Right atrium auricular region (tissue), 2 donors: ENCODE measurements at places on chromosomes 2 and 18. TPM values are rescaled to one million over a fixed set of nuclear protein-coding genes. Genes with fewer than 3 reads are reported as not detected.

GRCh38 chr18:34322365-34323289, 97.9 kb upstream of the NOL4 start:
- DNase-seq = no peak

GRCh38 chr2:223460209-223460608, 142.0 kb downstream of the SCG2 start:
- DNase-seq = no peak

DNA sequence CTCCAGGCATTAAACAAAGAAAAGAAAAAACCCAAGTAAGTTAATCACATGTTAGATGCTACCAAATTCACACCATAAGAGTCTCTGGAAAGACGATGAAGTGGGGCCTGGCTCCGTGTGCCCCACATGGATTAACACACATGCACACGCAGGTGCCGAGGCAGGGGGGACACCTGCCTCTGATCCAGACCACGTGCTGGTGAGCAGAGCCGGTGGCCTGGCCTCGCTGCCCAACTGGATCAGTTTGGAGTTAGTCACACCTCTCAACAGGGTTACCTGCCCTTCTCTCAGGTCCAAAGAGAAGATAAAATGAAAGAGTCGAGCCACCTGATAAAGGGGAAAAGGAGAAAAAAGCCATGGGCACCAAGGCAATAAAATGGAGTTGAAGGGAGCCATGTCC, 40.5 kb downstream of the MRPL35 start:
- no peak for DNase-seq

DNA sequence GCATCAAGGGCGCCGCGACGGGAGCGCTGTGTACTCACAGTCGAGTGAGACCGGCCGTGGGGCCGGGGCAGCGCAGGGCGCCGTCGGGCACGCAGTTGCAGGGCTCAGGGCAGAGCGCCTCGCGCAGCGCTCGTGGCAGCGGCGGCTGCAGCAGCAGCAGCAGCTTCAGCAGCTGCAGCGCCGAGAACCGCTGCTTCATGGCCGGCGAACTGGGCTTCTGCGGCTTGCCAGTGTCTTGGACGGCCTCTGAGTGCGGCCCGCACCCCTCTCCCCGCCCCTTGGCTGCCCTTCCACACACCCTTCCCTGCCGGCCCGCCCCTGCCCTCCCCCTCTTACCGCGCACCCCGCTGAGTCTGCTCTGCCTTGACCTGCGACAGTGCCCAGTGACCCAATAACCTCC, at the start of gene LHCGR:
Gene LHCGR, minus strand, starts transcription at position 252 of the 400 bp plus-strand sequence. Its CDS starts 53 bp downstream, at position 199.
- no peak for DNase-seq

GRCh38 chr2:177806025-177806424, 266.6 kb downstream of the PDE11A start:
- no peak for DNase-seq

DNA sequence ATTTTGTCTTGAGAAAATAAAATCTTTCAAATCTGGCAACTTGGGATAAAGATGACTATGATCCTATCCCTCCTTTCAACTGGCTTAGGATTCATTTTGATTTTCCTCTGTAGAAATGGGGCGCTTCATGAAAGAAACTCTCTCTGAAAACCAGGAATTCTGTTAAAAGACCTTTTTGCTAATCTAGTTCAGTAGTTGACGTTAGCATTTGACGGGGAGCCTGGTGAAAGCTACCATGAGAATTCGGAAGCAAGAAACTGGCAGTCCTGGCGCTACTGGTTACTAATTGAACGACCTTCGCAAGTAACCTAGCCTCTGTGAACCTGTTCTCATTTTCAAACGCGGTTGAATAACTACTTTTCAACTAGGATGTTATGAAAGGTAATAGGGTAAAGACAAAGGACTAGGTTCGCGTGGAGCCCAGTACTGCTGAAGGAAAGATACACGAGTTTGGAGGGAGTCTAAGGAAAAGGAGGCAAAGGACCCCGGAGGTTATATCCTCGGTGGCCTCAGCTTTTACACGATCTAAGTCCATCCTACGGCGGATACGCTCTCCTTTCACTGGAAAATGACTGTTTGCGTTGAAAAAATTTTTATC, 604 bp upstream of the STK11IP start:
- DNase-seq = no peak

DNA sequence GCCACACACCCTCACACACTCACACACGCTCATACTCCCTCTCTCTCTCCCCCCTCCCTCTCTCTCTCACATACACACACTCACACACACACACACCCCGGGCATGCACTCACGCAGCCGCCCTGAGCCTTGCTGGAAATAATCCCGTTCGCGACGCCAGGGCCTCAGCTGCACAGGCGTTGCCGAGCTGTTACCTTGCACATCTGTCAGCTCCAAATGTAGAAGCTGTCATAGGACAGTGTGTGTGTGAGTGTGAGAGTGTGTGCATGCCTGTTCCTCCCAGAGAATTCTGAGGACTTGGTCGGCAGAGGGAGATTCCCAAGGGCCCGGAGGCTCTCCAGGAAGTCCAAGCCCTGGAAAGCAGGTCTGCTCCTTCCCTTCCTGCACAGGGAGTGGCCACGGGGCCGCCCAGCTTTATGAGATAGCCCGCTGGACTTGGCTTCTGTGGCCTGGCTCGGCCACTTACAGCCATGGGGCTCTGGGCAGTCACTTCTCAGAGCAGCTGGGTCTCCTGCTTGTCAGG, 8.6 kb downstream of the SPR start:
- no peak for DNase-seq

- DNase-seq = peak; percentile 87
Measured at GRCh38 chr2:217890445-217890844, 112.3 kb downstream of the TNS1 start.

DNA sequence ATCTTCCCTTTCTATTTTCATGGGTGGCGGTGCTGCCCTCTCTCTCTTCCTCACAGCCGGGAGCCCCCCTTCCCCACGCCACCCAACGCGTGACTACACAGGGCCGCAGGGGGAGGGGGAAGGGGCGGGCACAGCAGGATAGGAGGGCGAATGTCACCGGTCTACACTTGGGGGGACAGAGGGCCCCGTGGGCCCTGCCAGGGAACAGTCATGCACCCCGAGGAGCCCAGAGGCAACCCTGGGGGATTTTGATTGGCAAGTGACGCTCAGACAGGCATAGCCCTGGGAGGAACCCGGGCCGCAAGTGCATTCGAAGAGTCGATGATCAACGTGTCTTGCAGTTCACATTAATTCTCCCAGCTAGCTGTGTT, 91.1 kb upstream of the ANKRD30BL start:
- no peak for DNase-seq

Gene DRC1
- not detected for total RNA-seq

- DNase-seq = no peak
Measured at GRCh38 chr2:184419744-184420143, 178.6 kb upstream of the ZNF804A start.

- DNase-seq = no peak
Measured at GRCh38 chr2:207156451-207157161, 9.1 kb downstream of the KLF7 start.

GRCh38 chr2:188668017-188668680, 306.0 kb upstream of the COL3A1 start:
- no peak for DNase-seq

- DNase-seq = no peak
Measured at GRCh38 chr18:8374676-8375075, 234.6 kb upstream of the RAB12 start.

Gene SP3
- 45.0 TPM for total RNA-seq

GRCh38 chr2:190283783-190284182, 35.8 kb downstream of the HIBCH start:
- DNase-seq = no peak

DNA sequence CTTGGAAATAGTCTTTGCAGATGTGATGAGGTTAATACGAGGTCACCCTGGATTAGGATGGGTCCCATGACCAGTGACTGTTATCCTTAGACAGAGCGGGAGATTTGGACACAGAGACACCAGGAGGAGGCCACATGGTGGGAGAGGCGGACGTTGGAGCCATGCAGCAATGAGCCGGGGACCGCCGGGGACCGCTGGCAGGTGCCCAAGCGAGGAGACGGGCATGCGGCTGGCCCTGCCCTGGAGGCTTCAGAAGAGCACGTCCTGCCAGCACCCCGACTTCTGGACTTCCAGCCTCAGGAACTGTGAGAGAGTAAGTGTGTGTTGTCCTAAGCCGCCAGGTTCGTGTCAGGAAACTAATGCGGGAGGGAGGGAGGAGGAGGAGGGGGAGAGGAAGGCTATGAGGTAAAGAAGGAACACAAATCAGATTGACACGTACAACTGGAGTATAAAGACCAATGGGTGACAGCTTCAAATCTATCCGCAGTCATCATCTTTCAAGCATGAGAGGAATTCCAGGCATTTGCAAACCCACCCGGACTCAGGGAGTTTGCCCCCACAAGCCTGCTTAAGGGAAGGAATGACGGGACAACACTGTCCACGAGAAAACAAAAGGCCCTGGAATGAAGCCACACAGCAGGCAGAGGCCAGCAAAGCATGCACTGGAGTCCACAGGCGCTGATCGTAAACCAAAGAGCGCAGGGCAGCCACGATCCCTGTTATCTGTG, 11.6 kb upstream of the BOK start:
- DNase-seq = no peak

DNA sequence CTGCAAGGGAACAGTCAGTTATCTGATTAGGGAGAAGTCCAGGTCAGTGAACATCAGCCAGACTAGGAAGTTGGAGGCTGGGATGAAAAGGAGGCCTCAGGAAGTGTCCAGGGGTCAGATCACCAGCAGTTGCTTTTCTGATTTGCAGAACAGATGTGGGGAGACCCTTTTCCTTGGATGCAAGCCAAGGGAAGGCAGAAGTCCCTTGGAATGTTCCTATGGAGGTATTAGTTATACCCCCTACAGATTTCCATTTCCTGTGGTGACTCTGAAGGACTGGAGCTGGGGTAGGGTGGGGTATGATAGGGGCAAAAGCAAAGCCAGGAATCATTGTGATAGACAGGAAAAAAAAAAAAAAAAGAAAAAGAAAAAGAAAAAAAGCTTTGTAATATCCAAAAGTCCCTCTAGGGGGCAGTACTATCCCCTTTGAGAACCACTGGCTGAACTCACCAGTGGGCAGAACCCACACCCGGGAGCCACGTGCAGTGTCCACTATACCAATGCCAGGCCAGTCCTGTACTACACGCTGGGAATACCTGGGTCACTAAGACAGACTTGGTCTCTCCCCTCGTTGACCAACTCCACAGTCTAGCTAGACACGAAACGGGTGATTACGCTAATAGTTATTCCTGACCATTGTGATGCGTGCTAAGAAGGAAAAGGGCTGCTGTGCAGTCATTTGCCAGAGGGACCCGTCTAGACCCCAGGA, 7.4 kb downstream of the DYSF start:
- peak; percentile 59 for DNase-seq

DNA sequence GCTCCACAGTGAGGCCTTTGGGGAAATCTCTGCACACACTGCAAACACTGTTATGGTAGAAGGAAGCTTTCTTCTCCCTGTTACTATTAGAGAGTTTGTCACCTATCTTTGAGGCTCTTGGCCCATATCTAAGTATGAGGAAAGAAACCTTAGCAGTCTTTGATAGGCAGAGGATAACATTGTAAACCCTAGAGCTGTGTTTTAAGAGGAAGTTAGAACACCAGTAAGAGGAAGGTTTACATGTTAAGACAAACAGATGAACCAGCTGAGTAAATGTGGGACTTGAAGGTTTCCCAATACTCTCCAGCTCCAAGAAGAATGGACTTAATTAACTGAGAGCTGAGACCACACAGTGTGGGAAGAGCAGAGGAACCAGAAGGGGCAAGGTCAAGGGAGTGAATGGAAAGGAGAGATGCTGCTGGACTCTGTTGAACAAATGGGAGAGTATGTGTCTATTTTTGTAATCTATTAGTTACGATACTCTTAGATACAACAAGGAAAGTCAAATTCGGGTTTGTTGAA, 257.0 kb downstream of the DPP10 start:
- DNase-seq = no peak

- no peak for DNase-seq
Measured at GRCh38 chr2:32976409-32977063, 29.8 kb downstream of the LTBP1 start.

Gene BOLL
- total RNA-seq = not detected

DNA sequence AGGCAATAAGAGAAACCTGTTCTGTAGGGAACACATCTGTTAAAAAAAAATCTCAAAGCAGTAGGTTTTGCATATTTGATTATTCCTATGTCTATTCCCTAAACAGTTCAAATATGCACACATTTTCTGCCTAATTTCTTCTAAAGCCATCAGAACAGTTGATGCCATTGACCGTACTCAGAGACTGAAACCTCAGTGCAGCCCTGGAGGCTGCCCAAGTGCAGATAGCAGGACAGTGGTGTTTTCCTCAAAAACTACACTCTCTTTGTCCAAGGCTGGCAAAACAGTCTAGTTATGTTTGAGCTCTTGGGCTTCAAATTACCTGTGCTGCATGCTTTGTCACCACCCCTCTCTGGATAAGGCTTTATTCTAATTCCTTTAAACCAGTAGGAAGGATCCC, 23.3 kb upstream of the NFE2L2 start:
- DNase-seq = no peak

DNA sequence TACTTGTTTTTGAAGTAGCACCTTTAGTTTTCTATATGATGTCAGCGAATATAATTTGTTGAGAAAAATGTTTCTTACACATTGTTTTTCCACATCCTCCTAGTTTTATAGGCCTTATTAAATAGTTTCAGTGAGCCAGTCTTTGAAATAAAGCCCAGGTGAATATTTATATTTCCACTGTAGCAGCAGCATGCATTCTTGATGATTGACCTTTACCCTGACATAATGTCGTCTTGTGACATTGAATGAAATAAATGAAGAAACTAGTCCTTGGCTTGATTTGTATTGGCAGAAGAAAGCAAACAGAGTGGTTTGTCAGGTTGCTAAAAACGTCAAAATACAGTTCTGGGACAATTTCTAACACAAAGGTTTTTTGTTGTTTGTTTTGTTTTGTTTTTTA, 84.4 kb downstream of the EHBP1 start:
- no peak for DNase-seq

GRCh38 chr2:64629875-64630274, 23.8 kb downstream of the SERTAD2 start:
- no peak for DNase-seq

- no peak for DNase-seq
Measured at GRCh38 chr18:3384664-3385563, 65.1 kb upstream of the TGIF1 start.

Gene RIF1
- total RNA-seq = 13.8 TPM

GRCh38 chr2:68791914-68792313, 57.3 kb downstream of the ARHGAP25 start:
- DNase-seq = no peak

Gene CD207
- not detected for total RNA-seq

- no peak for DNase-seq
Measured at GRCh38 chr18:62616331-62616805, 93.5 kb downstream of the ZCCHC2 start.

Gene SCN3A
- 2.6 TPM for total RNA-seq

DNA sequence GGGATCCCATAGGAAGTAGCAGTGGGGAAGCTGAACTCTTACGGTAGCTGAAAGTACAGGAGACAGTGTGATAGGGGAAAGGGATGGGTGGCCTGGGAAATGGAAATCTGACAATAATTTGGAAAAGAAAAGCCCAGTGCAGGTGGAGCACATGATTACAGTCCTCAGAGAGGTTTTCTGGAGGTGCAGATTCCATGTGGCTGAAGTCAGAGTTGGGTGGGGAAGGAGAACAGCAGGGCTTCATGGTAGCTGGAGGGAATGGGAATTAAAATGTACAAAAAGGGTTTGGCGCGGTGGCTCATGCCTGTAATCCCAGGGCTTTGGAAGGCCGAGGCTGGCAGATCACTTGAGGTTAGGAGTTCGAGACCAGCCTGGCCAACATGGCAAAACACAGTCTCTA, 12.2 kb downstream of the HRH4 start:
- DNase-seq = no peak

Gene DAW1
- not detected for total RNA-seq
